Stimulated activated CD8-positive, alpha-beta memory T cell treated with anti-CD3 and anti-CD28 coated beads, Interleukin-7, amount 100 ng/mL, for 24 hours (primary cell): ENCODE measurements at places on chromosomes 6 and 20.

- no peak for DNase-seq
Measured at GRCh38 chr6:128029826-128030225, 129.0 kb upstream of the THEMIS start.

DNA sequence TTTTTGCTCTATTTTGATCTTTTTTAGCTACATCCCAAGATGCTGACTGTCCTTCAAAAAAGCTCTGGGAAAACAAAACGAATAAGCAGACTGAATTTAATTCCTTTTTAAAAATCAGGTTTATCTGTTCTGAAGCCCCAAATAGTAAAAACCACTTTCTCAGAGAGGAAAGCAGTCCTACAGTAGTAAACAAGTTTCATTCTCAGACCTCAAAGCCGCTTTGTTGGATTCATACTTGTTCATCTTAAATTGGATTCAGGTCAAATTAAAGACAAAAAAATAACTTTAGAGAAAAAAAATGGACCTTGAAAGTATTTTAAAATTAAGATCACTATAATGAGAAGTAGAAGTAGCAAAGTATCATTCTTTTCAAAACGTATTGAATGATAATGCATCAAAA is 96.1 kb upstream of the THEMIS start:
- DNase-seq: no peak

- no peak for DNase-seq
Measured at GRCh38 chr6:129558248-129558647, 151.7 kb downstream of the ARHGAP18 start.

DNA sequence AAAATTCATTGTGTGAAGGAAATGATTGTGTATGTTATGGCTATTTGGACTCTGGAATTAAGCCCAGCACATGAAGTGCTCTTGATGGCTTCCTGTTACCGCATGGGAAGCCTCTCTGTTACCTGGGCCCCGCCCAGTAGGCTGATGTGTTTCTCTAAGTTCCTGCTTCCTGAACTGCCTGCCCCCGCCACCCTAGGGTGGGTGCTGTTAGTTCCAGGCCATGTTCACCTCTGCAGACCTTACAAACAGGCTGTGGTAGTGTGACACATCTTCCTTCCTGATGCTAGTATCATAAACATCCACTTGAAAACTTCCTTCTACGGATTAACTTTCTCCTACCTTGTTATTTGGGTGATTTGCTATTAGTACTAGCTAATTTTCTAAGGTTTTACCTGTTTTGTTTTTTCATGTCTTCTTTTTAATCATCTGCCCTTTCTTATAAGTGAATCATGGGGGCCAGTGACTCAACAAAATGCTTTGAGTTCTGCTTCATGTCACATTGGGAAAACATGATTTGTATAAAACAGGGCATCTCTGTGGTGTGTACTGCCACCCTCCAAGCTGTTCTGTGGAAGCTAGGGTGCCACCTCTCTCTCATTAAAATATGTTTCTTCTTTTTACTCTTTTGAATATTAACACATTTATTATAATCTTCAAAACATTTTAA is 40.6 kb downstream of the SH3BGRL2 start:
- no peak for DNase-seq

DNA sequence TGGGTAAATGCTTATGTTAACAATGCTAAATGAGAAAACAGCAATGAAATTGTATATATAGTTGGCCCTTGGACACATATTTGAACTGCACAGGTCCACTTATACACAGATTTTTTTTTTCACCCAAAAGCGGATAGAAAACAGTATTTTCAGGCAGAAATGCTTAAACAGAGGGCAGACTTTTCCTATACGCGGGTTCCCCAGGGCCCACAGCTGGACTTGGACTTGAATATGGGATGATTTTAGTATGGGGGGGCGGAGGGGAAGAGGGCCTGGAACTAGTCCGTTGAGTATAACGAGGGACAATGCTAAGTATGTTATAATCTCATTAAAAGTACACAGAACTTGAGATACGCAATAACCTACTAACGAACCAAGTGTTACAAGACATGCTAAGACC is 1.1 kb upstream of the PRSS35 start:
- no peak for DNase-seq

GRCh38 chr6:9250852-9251251 is 815.5 kb upstream of the SLC35B3 start:
- no peak for DNase-seq

GRCh38 chr6:1644516-1645060 is 34.9 kb downstream of the FOXC1 start:
- DNase-seq: no peak

DNA sequence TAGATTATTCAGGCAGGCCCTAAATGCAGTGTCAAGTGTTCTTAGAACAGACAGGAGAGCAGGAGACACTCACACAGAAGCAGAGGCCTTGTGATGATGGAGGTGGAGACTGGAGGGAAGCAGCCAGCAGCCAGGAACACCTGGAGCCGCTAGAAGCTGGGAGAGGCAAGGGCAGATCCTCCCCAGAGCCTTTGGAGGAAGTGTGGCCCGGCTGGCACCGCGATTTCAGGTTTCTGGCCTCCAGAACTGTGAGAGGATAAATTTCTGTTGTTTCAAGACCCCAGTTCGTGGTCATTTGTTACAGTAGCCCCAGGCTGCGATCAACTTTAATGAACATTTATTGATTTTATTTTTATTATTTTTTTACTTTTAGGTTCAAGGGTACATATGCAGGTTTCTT is 203.0 kb downstream of the QKI start:
- no peak for DNase-seq

GRCh38 chr6:157764178-157765068 is 58.6 kb upstream of the SNX9 start:
- DNase-seq: peak; percentile 61
